ENCODE measurements at places on chromosomes 3 and 15. TPM values are rescaled to one million over a fixed set of nuclear protein-coding genes. Genes with fewer than 3 reads are reported as not detected.

Gene ARNT2
- 1.2 TPM for total RNA-seq

Gene CD80
- 0.39 TPM for total RNA-seq

Gene SEC11A
- total RNA-seq: 109 TPM

Gene TOPBP1
- 36.9 TPM for total RNA-seq

Gene GRIP2
- under 0.01 TPM for total RNA-seq

Gene TRIM42
- not detected for total RNA-seq

Gene EPHA6
- not detected for total RNA-seq
